ENCODE measurements at places on chromosomes 13 and 19.

DNA sequence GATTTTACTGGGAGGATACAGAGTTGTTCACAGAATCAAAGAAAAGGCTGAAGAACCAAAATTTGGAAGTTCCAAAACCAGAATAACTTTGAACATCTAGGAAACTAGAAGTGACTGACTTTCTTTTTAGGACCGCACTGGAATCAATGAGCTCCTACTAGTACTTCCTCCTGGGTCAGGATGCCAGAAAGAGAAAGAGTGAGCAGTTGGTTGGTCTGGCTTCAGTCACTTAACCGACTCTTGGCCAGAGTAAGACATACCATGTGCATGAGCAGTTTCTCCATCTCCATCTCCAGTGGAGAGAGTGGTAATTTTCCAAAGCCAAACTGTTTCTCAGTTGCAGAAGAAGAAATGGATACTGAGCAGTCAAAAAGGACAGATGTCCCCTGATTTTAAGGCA is 27.1 kb upstream of the MTUS2 start:
- DNase-seq = no peak

GRCh38 chr13:23574421-23575145 is 4.4 kb downstream of the TNFRSF19 start:
- no peak for DNase-seq

DNA sequence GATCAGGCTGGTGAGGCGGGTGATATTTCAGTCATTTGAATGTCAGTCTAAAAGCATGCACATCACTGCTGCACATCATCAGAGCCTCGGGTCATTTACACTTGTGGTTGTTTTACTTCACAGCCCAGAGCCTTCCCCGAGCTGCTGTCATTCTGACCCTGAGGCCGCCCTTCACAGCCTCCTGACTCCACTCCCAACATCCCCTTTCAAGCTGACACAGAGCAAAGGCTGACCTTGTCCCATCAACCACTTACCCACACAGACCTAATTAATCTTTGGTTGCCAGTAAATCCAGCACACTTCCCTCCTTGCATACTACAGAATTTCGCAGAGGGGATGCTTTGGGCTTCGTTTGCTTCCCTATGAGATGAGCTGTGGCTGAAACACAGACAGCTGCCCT is 528.1 kb downstream of the DIAPH3 start:
- DNase-seq = no peak

GRCh38 chr13:52169839-52170238 is 10.4 kb upstream of the NEK3 start:
- no peak for DNase-seq

- no peak for DNase-seq
Measured at GRCh38 chr19:45472563-45473366, 5.0 kb downstream of the FOSB start.

- DNase-seq = no peak
Measured at GRCh38 chr13:107832500-107833100, 382.7 kb downstream of the LIG4 start.

DNA sequence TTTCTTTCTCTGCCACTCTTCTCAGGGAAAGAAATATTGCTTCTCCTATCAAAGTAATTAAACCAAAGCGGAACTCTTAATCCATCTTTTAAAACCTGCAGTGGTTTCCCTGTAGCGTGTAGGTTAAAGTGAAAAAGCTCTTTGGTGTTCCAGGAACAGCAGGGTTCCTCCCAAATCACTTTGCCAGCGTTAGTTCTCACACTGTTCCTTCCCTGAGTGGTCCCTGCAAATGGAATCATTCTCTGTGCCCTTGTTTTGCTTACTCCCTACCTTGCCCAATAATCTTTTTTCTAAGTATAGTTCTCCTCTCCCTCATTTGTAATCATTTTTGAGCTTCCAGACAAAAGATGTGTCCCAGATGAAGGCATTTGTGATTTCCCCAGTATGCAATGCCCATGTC is 207.5 kb downstream of the HS6ST3 start:
- no peak for DNase-seq

GRCh38 chr19:5913739-5914357 is at the start of gene CAPS:
Gene CAPS, plus strand, starts transcription at chr19:5914254. Its CDS starts 153 bp downstream, at chr19:5914407.
- DNase-seq = no peak

DNA sequence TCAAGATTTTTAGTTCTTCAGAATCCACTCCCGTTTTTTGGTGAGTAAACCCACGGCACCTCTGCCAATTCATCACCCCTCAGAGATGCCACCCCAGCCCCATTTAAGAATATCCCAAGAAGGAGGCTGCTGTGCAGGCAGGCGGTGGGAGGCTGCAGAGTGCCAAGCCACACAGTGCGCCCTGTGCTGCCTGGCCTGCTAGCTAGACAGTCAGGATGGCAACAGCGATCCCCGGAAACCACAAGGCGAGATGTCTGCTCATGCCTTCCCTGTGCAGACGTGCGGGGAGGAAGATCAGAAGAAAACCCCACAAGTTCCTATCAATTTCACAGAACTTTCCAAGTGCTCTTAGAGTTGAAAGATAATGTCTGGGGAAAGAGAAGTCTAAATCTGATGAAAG is 64.8 kb upstream of the GPR183 start:
- DNase-seq = no peak

- no peak for DNase-seq
Measured at GRCh38 chr19:1154731-1155351, 19.2 kb downstream of the SBNO2 start.

DNA sequence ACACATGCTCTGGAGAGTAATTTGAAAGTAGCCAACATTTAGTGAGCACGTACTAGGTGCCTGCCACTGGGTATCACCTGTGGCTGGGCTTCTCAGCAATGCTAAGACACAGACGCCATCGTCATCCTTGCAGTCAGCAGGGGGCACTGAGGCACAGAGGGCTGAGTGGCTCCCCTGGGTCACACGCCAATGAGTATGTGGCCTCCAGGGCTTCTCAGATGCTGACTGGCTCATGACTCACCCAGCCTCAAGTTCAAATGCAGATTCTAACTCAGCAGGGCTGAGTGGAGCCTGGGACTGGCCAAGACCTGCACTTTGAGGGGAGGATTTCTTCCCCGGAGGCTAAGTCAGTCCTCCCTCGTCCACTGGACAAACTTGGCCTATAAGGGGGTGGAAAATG is 115.1 kb upstream of the CACNA1A start:
- DNase-seq = no peak

DNA sequence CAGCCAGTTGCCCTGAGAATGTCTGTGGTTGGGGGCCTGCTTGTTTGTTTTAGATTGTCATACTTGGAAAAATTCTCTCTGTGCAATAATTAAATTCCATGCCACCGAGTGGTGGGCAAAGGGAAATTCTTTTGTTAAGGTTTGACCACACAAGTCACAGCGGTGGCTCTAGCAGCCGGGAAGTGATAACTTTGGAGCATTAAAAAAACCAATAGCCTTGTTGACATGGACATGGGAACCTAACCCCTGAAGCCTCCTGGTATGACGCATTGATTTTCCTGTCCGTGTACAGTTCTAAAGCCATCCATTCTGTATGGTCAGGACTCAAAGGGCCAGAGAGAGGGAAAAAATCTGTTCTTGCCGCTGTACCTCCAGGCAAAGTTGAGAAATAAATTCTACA is 384.9 kb upstream of the ZNF507 start:
- DNase-seq = no peak

GRCh38 chr13:40403509-40404241 is 262.8 kb downstream of the FOXO1 start:
- DNase-seq = no peak

DNA sequence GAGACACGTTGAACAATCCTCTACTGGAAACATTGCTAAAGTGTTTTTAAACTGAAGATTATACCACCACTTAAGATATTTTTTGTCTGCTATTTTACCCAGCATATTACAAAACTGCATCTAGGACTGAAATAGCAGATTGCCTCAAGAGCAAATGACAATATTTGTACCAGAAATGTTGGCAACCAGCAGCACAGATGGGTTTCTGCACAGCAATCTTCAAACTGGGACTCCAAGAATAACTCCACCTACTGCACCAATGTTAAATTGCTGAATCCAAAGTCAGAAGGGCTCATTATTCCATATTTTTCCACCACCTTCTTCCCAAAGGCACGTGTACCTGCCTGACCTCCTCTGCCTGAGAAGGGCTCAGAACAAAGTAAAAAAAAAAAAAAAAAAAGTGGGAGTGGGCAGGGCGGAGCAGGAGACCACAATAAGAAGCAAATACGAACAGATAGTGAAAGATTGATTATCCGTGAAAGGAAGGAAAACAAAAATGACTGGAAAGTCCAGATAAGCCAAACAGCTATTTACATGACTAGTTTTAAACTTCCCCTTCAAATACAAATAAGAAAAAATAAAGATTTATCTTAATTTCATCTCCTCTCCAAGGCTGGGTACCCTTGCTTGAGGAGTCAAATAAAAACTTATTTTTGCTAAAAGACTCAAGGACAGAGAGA is 79.4 kb downstream of the FOXO1 start:
- DNase-seq = no peak

GRCh38 chr13:50030315-50030714 is 15.1 kb downstream of the KCNRG start:
- DNase-seq = no peak

DNA sequence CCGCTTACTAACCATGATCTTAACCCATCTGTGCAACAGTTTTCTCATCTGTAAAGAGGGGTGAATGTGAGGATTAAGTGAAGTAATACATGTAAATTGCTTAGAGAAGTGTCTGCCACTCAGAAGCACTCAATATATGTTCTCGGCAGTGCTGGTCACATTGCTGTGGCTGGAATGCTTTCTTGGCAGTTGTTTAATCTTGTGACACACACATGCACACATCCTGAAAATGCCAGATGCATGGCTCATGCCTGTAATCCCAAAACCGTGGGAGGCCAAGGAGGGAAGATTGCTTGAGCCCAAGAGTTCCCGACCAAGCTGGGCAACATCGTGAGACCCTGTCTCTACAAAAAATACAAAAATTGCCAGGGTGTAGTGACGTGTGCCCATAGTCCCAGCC is 4.9 kb upstream of the DMKN start:
- DNase-seq = no peak

- DNase-seq = no peak
Measured at GRCh38 chr13:27194895-27195764, 23.5 kb upstream of the USP12 start.

- DNase-seq = no peak
Measured at GRCh38 chr13:30872276-30872594, 33.8 kb upstream of the MEDAG start.

GRCh38 chr13:112616586-112617362 is 28.8 kb upstream of the TUBGCP3 start:
- DNase-seq = no peak

- no peak for DNase-seq
Measured at GRCh38 chr13:39577838-39578491, 25.0 kb downstream of the LHFPL6 start.

DNA sequence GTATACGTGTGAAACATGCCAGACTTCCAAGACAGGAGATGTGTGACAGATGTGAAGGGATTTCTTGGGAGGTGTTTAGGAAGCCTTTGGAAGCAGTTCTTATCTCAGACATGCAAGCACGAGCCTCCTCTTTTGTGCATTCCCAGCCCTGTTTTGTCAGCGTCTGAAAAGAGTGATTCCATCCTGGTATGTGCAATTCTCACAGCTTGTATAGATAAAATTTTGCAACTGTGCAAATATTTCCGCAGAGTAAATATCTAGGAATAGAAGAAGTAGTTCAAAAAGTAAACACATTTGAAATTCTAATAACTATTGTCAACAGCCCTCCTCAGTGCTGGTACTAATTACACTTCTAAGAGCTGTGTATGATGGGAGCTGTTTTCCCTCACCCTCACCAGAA is 72.3 kb upstream of the C1QTNF9B start:
- DNase-seq = no peak

DNA sequence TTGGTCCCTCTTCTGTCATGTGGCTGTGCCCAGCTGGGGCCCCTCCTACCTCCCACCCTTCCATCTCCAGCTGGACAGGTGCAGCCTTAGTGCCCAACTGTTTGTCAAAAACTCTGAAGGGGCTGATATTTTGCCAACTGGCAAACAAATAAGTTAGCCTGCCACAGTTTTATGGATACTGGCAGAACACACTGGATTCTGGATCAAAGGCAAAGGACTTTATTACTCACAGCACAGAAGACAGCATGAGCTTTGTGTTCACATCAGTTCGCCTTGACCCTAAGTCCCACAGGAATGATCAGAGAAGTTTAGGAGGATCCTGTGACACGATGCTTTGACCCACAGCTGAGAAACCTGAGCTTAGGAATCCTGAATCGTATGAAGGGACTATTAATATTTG is 16.4 kb downstream of the KLK2 start:
- no peak for DNase-seq

- DNase-seq = no peak
Measured at GRCh38 chr19:51127755-51128154, 3.0 kb downstream of the SIGLEC9 start.

DNA sequence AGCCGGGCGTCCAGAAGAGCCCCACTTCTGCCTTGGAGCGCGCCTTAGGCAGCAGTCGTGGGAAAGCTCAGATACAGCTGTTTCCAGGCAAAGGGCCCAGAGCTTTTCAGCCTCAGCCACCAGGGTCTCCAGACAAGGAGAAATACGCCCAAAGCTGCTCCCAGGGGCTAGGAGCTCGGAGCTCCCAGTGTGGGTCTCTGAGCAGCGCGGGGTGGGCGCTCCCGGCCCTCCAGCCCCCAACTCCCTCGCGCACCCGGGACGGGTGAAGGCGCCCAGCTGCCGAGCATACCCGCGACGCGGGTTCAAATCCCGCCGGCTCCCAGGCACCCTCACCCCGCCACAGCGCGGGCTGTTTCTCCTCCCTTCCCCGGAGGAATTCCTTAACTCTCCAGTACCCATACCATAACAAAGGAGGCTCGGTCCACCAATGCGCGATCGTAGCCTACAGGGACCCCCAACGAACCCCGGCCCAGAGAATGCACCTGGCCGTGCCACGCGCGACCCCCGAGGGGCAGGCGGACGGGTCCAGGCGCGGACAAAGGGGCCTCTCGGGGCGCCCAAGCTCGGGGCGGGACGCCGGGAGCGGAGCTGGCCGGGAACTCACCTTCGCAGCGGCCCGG is 507 bp downstream of the COL4A1 start:
- DNase-seq = no peak

DNA sequence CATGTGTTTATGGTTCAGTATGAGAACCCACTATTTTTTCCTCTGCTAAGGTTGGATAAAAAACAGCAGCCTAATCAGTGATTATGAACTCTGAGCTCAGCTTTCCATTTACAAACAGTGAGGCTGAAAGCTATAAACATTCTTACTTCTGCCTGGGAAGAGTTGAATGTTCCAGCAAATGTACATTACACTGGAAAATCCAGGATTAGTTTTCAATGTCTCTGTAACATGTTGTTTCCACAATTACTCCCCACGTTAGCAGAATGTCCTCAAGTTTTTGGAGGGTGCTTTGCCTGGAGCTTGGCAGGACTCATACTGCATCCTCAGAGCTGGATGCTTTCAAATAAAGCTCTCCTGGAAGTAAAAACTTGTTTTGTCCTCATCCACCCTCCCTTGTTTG is 150.4 kb downstream of the POSTN start:
- DNase-seq = no peak

GRCh38 chr13:77184455-77184854 is 142.4 kb downstream of the MYCBP2 start:
- no peak for DNase-seq

Data from NCI-H1092 (cell line).